BJ (cell line): ENCODE measurements at places on chromosomes 16 and 17.

GRCh38 chr17:82350182-82351030 is 8.6 kb upstream of the TEX19 start:
- DNase-seq: no peak

DNA sequence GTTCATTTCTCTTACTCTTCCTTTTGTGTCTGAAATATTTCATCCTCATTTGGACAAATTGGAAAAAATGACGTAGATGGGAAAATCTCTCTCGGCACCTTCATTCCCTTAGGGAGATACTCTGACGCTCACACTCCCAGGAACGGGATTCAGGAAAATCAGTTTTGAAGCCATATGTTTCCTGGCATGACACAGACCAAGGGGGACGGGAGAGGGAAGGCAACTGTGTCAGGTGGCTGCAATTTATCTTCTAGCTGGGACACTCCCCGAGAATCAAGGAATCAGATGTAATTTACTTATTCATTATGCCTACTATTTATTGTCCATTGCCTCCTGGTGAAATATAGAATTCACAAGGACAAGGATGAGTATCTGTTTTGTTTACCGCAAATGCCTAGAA is 65.5 kb downstream of the IRX5 start:
- no peak for DNase-seq

DNA sequence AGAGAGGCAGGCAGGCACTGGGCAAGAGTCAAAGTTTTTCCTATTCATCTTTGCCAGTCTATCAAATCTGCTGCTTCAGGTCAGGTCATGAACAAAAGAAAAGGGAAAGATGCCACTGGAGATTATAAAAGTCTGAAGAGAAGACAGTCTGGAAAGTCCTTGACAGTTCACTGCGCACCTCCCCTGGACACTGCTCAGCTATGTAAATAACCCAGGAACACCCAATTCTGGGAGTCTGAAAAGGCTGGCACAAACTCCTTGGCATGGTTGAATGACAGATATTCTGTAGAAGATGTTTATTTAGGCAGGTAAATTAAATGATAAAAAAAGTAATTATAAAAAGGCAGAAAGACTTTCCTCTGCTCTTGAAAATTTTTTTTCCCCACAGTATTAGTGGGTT is 5.2 kb upstream of the CORO6 start:
- no peak for DNase-seq

- DNase-seq: no peak
Observed at GRCh38 chr16:65059406-65059980, 62.4 kb downstream of the CDH11 start.

- no peak for DNase-seq
Observed at GRCh38 chr16:70569752-70570151, 46.1 kb downstream of the SF3B3 start.

DNA sequence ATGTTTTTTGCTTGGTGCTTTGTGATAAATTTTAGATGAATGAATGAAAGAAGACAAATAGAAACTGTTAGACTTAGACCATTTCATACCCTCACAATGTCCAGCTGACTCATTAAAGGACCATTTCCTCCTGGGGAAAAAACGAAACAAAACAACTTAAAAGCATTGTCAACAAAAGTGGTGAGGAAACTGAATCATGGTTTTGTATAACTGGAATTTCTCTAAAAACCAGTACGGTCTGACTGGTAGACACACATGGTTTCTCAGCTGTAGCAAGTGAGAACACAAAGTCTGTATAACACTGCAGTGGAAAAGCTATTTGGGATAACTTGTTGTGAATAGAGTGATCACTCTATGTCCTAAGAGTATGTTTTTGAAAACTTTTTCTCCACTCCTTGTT is 5.3 kb upstream of the DDX52 start:
- DNase-seq: peak; percentile 51

DNA sequence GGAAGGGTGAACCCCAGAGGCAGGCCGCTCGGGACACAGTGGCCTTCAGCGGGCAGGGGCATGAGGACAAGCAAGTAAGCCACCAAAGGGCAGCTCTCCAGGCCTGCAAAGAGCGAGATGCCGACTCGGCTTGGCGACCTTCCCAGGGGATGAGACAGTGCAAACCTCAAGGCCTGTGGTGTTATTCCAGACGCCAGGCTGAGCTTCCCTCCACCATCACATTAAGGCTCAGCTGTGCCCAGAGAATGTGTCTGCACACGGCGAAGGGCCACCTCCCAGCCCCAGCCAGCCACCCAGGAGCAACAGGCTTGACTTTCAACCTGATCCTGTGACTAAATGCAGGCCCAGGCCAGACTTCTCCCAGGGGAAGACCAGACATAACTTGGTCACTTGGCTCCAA is 251.4 kb downstream of the SOX9 start:
- DNase-seq: no peak

GRCh38 chr16:52787709-52788108 is 240.8 kb upstream of the TOX3 start:
- DNase-seq: no peak
